ENCODE measurements at places on chromosomes 16 and 17. TPM values are rescaled to one million over a fixed set of nuclear protein-coding genes. Genes with fewer than 3 reads are reported as not detected.

- DNase-seq, result no peak
Measured at GRCh38 chr16:83206426-83206825, 579.7 kb downstream of the CDH13 start.

DNA sequence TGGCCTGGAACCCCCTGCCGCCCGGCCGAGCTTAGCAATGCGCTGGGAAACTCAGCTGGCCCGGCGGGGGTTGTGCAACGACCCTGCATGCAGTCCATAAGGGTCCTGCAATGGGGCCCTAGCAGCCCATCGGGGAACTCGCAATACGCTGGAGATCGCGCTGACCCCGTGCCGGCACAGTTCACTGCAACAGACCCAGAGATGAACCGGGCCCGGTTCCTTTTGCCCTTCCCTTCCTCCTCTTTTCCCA, 375 bp downstream of the SLC25A11 start:
- DNase-seq, result no peak

GRCh38 chr17:64240261-64240740, 22.8 kb downstream of the TEX2 start:
- DNase-seq, result no peak

DNA sequence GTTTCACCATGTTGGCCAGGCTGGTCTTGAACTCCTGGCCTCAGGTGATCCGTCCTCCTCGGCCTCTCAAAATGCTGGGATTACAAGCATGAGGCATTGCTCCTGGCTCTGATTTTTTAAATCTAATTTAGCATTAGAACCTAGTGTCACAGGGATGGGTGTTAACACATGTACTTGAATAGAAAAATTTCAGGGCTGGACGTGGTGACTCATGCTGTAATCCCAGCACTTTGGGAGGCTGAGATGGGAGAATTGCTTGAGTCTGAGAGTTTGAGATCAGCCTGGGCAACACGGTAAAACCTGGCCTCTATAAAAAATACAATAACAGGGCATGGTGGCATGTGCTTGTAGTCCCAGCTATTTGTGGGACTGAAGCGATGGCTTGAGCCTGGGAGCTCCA, 6.0 kb upstream of the RNF135 start:
- no peak for DNase-seq

DNA sequence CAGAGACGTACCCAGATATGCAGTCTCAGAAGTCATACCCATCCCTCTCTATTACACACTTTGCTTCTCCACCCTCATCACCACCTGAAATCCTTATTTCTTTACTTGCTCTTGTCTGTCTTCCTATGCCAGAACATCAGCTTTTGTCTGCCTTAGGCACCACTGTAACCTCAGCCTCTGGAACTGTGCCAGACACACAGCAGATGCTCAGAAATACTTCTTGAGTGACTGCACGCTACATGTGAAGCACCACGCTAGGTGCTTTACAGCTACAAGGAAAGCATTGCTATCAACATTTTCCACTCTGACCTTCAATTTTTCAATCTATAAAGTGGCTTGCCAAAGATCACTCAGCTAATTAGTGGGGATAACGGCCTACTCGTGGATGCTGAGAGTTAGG, 226.8 kb downstream of the CHD9NB start:
- DNase-seq, result peak; percentile 53

DNA sequence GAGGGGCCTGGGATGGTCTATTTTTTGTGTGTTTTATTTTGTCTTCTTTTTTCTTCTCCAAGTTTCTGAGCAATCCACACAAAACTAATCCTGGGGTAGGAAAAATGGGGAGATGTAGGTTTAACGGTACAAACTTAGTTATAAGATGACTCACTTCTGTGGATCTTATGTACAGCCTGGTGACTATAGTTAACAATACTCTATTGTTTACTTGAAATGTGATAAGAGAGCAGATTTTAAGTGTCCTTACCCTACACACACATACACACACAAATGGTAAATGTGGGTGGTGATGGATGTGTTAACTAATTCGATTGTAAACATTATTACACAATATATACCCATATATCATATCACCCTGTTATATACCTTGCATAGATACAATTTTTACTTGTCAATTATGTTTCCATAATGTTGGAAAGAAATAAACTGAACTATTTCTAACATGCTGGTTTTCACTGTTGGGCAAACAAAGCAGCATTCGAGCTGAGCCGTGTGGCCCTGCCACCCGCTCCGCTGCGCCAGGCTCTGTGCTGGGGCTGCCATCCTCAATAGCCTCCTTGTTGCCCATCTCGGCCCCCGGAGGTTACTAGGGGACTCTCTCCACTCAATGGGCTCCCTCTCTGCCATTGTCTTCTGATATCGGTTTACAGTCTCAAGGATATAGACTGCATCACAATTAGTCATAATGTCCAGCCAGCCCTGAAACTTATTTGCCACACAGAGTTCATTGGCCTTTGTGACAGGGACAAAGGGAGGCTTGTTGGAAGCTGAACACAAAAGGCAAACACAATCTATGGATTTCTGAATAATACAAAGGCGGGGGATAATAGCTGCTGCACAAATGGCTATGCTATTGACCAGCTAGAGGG, 380.3 kb upstream of the MAF start:
- DNase-seq, result no peak

- peak; percentile 36 for DNase-seq
Measured at GRCh38 chr16:48383877-48384519, 1.2 kb downstream of the SIAH1 start.

GRCh38 chr17:28865946-28866752, 11.3 kb downstream of the ERAL1 start:
- no peak for DNase-seq

- no peak for DNase-seq
Measured at GRCh38 chr16:90061437-90061836, 15.7 kb downstream of the PRDM7 start.

- DNase-seq, result peak; percentile 82
Measured at GRCh38 chr17:16013943-16014407, 14.4 kb downstream of the TTC19 start.

DNA sequence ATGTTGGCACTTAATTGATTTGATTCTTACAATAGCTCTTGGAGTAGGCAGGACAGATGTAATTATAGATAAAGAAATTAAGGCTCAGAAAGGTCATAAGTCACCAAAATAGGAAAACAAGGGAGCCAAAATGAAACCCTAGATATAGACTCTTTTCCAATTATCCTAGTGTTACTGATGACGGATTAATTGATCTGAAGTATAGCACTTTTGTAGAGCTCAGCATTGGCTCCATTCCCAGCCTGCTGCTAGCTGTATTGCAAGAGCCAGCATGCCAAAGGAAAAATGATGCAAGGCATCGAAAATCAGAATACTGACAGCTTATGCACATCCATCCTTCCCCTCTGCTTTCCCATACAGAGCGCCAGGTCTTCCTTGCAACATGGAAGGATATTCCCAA, 21.6 kb upstream of the RASL10B start:
- no peak for DNase-seq

- no peak for DNase-seq
Measured at GRCh38 chr17:1435326-1435725, 20.7 kb downstream of the CRK start.

DNA sequence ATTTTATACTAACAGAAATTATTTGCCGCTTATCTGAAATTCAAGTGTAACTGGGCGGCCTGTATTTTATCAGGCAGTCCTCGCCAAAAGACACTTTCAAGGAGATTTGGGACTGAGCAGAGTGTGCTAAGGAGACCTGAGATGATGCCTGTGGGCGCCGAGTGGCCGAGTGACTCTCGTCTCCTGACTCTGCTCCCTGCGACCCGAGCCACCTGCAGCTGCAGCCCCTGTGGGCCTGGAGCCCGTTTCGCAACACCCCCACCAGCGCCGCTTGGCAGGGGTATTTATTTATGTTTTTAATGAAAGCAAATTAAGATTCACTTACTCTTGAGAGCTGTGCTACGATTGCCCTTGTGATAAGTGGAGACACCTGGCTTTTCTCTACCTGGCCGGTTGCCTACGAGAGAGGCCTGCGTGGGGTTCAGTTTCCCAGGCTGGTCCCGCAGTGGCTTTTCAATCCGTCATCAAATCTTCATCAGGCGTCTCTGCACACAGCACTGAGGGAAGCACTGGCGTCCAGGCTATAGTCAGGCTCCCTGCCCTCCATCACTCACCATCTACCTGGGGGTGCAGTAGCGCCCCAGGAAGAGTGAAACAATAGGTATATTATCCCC, 124.0 kb downstream of the SEC14L1 start:
- DNase-seq, result no peak

DNA sequence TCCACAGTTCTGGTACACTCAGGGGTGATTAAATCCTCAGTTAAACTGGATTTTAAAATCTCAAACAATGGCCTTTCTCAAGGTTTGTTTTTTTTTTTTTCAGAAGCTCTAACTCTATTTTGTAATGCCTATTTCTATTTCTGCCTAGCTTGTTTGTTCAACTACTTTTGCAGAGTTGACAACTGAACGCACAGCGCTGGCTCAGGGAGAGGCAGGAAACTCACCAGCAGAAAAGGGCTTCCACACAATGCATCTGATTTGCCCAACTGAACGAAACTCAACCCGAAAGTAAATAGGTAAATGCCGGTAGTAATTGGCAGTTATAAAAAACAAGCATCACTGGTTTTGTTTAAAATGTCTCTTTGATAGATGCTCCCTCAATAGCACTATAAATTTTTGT, 52.7 kb upstream of the CNEP1R1 start:
- no peak for DNase-seq

DNA sequence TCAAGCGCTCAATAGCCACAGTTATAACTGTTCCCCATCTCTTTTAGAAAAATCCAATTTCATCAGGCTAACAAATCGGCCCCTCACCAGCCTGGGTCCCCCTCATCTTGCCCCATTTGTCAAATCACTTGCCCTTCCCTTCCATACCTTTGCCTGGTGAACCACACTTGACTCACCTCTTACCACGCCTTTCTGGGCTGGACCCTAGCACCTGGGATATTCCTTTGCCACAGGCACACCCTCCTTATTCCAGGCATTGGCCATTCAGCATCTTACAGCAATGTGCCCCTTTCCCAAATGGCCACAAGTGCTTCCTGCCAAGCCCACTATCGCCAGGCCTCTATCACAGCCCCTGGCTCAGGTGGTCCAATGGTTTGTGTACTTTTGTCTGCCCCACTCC, 14.9 kb downstream of the CMTM4 start:
- DNase-seq, result no peak

- no peak for DNase-seq
Measured at GRCh38 chr16:74275711-74276110, 20.9 kb upstream of the PSMD7 start.

DNA sequence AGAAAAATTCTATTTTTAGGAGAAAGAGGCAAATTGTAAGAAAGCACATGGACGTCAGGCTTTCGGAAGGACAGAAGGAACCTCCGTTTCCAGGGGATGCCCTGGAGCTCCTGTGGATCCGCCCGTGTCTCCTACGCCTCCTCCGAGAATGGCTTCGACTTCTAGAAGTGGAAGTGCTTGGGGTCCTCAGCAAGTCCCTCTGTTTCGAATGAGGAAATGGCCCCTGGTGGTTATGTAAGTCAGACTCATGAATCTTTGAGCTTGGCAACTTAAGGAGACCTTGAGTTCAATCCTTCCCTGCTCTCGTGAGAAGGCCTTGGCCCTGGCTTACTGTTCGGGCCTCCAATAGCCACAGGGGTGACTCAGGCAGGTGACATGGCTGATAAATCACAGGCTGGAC, 38.9 kb downstream of the COX4I1 start:
- DNase-seq, result no peak

DNA sequence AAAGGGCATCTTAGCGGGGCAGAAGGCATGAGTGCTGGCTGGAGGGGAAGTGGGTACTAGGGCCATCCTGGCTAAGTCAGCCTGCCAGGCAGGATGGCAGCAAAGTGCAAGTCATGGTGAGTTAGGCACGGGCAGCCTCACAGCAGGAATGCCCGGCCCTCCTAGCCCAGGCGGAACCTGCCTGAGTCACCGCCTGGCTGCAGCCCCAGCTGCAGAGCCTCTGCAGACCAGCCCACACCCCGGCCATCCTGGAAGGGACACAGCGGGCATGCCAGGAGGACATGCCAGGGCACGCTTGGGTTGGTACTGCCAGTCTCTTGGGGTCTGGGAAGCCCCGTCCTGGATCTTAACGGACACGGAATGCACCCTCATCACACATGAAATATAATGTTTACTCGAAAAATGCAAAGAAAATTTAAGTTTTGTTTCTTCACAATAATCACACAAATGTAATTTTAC, 5.0 kb upstream of the ALDH3A1 start:
- no peak for DNase-seq

DNA sequence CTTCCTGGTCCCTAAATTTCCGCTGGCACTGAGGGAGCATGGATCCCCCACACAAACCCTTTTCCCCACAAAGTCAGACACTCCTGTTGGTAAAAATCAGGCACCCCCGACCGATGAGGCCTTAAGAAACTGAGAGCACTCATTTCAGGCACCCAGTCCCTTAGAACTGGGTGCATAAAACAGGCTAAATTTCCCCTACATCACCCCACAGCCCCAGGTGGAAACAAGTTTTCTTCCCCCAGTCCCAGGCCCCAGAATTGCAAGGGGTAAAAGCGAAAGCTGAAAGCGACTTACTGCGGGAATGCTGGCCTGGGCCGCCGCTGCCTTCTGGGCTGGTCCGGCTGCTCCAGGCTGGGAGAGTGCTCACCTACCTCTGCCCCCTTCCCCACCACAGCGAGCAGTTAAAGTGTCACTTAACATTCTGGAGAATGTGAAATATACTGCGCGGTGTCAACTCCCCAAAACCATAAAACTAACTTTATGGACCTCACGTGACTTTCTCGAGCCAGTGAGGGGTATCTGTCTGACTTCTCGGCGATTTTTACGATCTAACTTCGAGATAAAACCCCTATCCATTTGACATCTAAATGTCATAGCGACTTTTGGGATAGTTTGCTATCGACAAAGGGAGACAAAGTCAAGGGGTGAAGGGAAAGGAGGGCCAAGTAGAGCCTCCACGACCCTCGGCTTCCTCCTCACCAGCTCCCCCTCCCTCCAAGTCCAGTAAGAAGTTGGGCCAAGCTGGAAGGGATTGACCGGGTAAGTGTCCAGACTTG, at the start of gene HOXB3:
TSS of gene HOXB3 (minus strand) at position 411 of the 776 bp plus-strand sequence. CDS start 37,767 bp downstream, outside the sequence.
- DNase-seq, result no peak

DNA sequence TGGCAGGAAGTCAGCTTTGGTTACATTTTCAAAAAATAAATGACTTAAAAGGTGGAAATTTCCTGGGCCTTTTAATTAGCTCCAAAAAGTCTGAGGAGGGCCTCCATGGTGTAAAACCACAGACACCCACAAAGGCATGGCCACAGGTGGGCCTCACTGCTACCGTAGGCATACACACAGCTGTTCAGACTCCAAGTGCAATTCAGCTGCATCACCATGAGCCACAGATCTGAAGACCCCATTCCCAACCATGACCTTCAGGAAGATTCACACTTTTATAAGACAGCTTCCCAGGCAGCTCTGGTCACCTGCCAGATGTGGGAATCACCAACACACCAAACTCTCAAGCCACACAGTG, 20.6 kb downstream of the CSNK2A2 start:
- no peak for DNase-seq

Gene TNFRSF13B
- not detected for total RNA-seq

Gene CUEDC1
- total RNA-seq, result 14.4 TPM

Gene CPNE7
- total RNA-seq, result not detected

Gene GNAO1
- total RNA-seq, result 2.3 TPM

Gene SYCE1L
- 0.49 TPM for total RNA-seq

Gene HBZ
- not detected for total RNA-seq

Gene FBXO31
- 13.1 TPM for total RNA-seq

Gene TNFRSF17
- total RNA-seq, result not detected
